ENCODE measurements at places on chromosomes 16 and 17.

DNA sequence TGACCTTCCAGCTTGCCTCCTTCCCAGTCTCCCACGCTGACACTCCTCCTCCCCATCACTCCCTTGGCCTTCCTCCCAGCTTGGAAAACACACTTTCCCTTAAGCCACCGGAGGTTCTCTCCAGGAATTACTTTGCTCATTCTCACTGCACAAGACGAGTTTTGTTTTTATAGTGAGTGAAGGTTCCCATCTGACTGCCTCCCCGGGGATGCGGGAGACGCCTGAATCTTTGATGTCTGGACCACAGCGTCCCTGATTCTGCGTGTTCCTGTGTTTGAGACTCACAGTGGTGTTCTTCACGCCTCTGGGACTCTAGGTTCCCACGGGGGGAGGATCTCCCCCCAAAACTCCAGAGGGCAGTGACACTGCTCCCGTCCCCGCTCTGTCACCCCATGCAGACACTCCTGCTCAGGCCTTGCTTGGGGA lies 2.0 kb downstream of the DNAI2 start:
- DNase-seq: no peak

GRCh38 chr16:23434380-23434779 lies 18.6 kb downstream of the COG7 start:
- DNase-seq: no peak

- no peak for DNase-seq
Observed at GRCh38 chr17:55582897-55583296, 71.6 kb upstream of the SMIM36 start.

GRCh38 chr17:1705004-1705403 lies 5.2 kb downstream of the TLCD2 start:
- no peak for DNase-seq
